ENCODE measurements at places on chromosomes 11 and 22.

DNA sequence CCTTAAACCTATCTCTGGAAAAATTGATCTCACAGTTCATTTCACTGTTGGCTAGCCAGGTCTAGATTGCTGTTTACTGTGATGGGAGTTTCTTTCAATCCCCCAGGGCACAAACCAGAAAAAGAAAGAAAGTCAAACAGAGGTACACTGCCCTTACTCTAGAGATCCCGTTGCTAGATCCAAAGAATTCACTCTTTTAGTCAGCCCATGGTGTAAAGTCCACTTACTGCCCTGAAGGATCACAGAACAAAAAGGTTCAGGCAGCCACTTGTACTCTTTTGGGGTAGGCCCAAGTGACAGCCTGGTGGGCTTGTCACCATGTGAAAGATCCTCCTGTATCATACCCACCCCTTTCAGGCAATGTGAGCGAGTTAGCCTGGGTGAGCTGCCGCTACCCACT lies 162.6 kb upstream of the CCDC179 start:
- no peak for DNase-seq

GRCh38 chr11:101169944-101170343 lies 40.3 kb upstream of the PGR start:
- no peak for DNase-seq

- no peak for DNase-seq
These were observed 43.3 kb downstream of the DDX10 start for GRCh38 chr11:108708173-108708572.

DNA sequence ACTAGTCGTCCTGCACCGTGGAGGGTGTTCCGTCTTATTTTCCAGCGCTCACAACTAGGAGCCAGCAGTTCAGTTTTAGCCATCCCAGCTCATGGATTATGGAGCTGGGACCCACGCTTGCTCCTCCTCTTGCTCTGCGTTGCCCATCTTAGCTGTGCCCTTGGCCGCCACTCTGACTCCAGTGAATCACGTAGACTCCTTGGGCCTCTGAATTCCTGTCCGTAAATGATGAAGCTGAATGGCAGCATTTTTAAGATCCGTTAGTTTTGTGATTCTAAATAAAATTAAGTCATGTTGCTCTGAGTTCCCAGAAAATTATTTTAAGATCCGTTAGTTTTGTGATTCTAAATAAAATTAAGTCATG lies 23.8 kb downstream of the BCR start:
- DNase-seq: no peak

- DNase-seq: no peak
These were observed 5.9 kb downstream of the TSPAN32 start for GRCh38 chr11:2307501-2308331.

DNA sequence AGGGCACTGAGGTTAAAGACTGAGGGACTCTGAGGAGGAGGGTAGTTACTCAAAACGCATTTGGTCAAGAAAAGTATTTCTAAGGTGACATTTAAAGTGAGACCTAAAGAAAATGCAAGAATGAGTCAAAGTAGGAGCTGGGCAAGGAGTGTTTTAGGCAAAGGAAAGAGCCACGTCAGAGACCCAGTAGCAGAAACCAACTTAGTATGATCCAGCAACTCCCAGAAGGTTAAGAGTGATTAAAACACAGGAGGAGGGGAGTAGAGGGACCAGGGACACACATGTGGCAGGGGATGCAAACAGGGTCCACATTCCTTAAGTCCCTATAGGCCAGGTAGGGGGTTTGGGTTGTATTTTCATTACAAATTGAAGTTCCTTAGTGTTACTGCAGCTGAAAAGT lies 24.3 kb upstream of the CCDC34 start:
- no peak for DNase-seq

- no peak for DNase-seq
These were observed 29.6 kb upstream of the CCDC134 start for GRCh38 chr22:41770715-41771468.

DNA sequence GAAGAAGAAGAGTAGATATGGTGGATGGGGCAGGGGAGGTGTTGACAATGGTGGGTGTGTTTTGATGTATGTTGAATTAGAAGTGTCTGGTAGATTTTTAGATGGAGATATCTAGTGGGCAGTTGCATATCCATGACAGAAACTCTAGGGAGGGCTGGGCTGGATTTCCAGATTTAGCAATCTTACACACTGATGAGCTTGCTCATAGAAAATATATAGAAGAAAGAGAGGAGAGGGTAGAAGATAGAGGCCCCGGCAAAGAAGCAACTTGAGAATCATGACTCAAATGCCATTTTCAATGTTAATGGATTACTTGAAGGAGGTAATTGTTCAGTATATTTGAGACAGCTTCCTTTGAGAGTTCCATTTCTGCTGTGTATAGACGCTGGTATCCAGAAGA lies 8.2 kb downstream of the REXO2 start:
- DNase-seq: no peak

GRCh38 chr11:37623778-37624177 lies 1025.7 kb upstream of the RAG2 start:
- DNase-seq: no peak

DNA sequence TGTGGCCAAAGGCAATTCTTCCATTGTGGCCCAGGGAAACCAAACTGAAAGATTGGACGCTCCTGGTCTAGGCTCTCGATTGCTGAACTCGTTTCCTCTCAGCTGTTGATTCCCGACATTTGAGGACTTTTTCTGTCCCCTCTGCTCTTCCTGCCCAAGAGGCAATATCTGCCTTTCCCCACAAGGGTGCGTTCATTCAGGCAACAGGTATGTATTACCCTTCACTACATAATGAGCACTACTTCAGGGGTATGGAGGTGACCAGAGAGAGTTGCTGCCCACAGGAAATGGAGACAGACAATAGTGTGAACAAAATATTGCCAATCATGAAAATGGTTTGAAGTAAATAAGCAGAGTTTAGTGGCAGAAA lies 8.2 kb downstream of the PTH start:
- DNase-seq: peak; percentile 19

GRCh38 chr11:111325259-111325658 lies 26.9 kb downstream of the POU2AF3 start:
- DNase-seq: no peak

GRCh38 chr22:31561238-31561887 lies 65.0 kb downstream of the SFI1 start:
- DNase-seq: peak; percentile 50

DNA sequence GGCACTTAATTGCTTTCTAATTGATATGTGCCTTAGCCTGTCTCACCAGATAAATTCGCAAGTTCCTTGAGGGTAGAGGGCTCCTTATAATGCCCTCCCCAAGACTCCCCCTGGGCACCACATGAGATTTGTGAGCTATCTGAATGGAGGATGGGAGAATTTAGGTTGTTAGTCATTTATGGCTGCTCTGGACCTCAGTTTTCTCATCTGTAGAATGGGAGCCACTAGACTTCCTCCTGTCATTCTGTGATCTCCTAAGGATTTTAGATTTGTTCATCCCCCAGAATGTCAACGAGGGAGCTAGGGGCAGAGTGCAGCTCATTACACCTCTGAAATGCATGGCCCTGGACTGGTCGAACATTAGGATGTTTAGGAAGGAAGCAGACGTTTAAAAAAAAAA lies 294.6 kb downstream of the MIAT start:
- no peak for DNase-seq

GRCh38 chr22:33746501-33746928 lies 173.8 kb downstream of the LARGE1 start:
- DNase-seq: no peak

- no peak for DNase-seq
These were observed 696 bp downstream of the KRTAP5-5 start for GRCh38 chr11:1630271-1630670.

DNA sequence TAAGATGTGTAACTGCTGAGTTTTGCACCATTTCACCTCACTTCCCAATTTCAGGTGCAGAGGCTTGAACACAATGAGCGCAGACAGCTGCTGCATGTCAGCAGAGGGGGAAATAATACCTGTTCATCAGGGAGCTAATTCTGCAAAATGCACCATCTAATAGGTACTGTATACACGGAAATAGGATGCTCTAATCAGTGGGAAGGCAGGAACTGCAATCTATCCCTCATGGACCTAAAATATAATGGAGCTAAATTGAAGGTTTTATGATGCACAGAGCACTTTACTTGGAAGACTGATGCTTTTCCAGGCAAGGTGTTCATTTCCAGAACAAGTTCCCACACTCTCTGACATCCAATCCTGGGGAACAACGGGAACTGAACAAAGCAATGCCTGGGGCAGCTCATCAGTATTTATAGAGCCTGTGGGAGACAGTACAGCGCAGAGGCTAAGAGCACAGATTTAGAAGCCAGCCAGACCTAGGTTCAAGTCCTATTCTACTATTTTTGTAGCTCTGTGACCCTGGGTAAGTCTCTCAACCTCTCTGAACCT lies 78.5 kb downstream of the TENM4 start:
- DNase-seq: no peak

DNA sequence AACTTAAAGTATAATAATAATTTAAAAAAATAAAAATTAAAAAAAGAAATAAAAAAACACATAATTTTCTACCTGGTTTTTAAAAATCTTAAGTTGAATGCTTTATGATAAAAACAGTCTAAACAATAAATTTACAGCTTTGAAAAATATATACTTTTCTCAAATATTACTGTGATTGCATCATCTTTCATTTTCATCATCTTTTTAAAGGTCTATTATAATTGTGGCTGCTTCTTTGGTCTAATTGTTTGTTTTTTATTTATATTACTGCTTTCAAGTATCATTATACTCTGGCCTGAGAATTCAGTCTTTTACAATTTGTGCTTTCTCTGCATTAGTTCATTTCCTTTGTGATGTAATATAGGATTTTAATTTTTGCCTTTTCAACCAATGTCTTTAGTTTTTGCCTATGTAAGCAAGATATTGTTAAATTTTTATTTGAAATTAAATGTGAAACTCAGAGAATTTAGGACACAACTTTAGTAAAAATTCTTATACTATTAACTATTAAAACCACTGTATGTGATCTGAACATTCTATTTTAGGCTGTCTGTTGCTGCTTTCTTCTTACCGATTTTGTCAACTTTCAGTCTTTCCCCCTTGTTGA lies 7.3 kb downstream of the CYP2R1 start:
- DNase-seq: no peak

- no peak for DNase-seq
These were observed 4.1 kb upstream of the MS4A18 start for GRCh38 chr11:60720460-60720859.

- DNase-seq: no peak
These were observed 387.9 kb downstream of the MIAT start for GRCh38 chr22:27045103-27045947.

GRCh38 chr11:70873736-70874412 lies 378.5 kb downstream of the SHANK2 start:
- DNase-seq: no peak

DNA sequence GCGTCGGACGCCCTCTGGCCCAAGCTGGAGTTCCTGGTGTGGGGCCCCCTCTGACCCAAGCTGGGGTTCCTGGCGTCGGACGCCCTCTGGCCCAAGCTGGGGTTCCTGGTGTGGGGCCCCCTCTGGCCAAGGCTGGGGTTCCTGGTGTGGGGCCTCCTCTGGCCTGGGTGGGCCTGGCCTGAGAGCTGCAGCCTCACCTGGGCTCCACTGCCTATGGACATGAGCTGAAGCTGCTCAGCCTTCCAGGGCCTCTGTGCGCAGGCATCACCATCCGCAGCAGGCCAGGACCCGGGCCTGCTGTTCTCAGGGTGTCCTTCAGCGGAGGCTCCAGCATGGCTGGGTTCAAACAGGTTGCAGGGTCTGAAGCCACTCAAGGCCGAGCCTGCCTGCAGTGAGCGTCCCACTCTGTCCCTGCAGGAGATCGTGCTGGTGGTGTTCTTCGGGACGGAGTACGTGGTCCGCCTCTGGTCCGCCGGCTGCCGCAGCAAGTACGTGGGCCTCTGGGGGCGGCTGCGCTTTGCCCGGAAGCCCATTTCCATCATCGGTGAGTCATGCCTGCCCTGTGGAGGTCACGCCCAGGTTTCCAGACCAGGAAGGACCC lies 125.5 kb downstream of the KCNQ1 start:
- no peak for DNase-seq

DNA sequence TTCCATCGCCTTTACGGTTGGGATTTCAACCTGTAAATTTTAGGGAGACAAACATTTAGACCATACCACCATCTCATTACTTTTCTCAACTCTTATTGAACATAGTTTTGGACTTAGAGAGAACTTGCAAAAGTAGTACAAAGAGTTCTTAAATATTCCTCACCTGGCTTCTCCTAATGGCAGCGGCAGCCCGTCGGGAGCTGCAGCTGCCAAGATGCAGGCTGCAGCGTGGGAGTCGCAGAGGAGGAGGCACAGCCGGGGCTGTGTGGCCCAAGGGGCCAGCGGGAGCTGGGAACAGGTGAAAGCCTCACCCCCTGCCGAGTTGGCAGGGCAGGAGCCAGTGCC lies 23.1 kb upstream of the RNASEH2C start:
- no peak for DNase-seq

GRCh38 chr11:94295534-94295933 lies 8.8 kb upstream of the IZUMO1R start:
- DNase-seq: no peak

GRCh38 chr11:8209208-8209807 lies 40.5 kb upstream of the RIC3 start:
- DNase-seq: peak; percentile 18

DNA sequence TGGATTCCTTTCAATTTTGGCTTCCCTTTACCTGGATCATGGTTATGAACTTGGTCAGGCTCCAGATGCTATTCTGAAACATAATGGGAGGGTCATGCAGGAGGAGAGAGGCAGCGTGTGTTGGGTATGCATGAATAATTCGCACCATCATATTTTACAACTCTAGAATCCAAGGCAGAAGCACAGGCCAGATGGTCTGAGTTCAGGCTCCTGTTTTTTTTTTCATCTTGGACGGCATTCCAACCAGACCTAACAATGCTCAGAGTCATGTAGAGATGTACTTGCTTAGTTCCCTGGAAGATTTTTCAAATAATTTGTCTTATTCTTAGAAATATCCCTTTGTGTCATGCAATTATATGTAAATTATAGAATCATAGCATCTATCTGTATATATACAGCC lies 393.5 kb downstream of the JRKL start:
- no peak for DNase-seq

GRCh38 chr11:74280494-74280893 lies 30.9 kb downstream of the P4HA3 start:
- no peak for DNase-seq

- DNase-seq: no peak
These were observed 165.8 kb upstream of the NARS2 start for GRCh38 chr11:78740199-78741071.

DNA sequence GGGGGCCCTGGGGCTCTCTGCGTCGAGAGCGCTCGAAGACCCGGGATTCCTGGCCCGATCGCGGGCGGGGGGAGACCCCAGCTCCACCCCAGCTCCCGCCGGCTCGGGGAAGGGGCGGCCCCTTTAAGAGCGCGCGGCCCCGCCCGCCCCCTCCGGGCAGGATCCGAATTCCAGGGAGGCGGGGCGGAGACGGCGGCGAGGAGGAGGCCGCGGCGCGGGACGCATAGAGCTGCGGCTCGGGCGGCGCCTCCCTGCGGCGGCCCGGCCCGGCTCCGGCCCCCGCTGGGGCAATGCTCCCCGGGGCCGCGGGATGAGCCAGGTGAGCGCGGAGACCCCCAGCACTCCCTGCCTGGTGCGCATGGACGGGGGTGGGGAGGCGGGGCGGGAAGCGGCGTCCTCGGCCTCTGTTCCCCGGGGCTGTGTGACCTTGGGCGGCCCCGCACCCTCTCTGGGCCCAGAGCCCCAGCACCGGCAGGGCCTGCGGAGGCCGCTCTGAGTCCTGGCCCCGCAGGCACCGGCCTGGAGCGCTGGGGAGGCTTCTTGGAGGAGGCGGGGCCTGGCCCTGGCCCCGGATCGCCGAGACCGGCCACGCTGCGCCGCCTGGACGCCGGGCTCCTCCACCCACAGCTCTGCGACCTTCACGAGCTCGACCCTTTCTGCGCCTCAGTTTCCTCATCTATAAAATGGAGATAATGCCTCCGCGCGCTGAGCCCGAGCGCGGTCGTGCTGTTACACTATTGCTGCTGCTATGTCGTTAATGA lies 565 bp downstream of the GAS2L1 start:
- DNase-seq: no peak
